Epithelial cell of esophagus (primary cell): ENCODE measurements at places on chromosomes 1 and 21.

- DNase-seq = peak; percentile 60
Observed at GRCh38 chr1:35574655-35575415, 1.7 kb downstream of the TFAP2E start.

- DNase-seq = no peak
Observed at GRCh38 chr1:110581682-110582145, 24.4 kb downstream of the KCNA2 start.

- no peak for DNase-seq
Observed at GRCh38 chr1:184299796-184300195, 87.0 kb upstream of the C1orf21 start.

- peak; percentile 67 for DNase-seq
Observed at GRCh38 chr1:31414980-31415370, 2.0 kb downstream of the SERINC2 start.

- DNase-seq = no peak
Observed at GRCh38 chr1:3534803-3535637, 76.3 kb downstream of the MEGF6 start.

- no peak for DNase-seq
Observed at GRCh38 chr1:177229781-177230180, 59.0 kb downstream of the BRINP2 start.

- peak; percentile 53 for DNase-seq
Observed at GRCh38 chr1:24742090-24742938, 2.9 kb upstream of the CLIC4 start.

GRCh38 chr1:58611861-58612385 is 34.9 kb upstream of the TACSTD2 start:
- DNase-seq = no peak

- no peak for DNase-seq
Observed at GRCh38 chr1:91374086-91374485, 30.6 kb downstream of the HFM1 start.
